ENCODE measurements at places on chromosomes 1 and 21. TPM values are rescaled to one million over a fixed set of nuclear protein-coding genes. Genes with fewer than 3 reads are reported as not detected.

The MIXL1 gene
- total RNA-seq: not detected

The S100A7 gene
- not detected for total RNA-seq

The AGT gene
- total RNA-seq: not detected

The CDC42BPA gene
- 3.8 TPM for total RNA-seq

The SPATA1 gene
- 1.7 TPM for total RNA-seq

DNA sequence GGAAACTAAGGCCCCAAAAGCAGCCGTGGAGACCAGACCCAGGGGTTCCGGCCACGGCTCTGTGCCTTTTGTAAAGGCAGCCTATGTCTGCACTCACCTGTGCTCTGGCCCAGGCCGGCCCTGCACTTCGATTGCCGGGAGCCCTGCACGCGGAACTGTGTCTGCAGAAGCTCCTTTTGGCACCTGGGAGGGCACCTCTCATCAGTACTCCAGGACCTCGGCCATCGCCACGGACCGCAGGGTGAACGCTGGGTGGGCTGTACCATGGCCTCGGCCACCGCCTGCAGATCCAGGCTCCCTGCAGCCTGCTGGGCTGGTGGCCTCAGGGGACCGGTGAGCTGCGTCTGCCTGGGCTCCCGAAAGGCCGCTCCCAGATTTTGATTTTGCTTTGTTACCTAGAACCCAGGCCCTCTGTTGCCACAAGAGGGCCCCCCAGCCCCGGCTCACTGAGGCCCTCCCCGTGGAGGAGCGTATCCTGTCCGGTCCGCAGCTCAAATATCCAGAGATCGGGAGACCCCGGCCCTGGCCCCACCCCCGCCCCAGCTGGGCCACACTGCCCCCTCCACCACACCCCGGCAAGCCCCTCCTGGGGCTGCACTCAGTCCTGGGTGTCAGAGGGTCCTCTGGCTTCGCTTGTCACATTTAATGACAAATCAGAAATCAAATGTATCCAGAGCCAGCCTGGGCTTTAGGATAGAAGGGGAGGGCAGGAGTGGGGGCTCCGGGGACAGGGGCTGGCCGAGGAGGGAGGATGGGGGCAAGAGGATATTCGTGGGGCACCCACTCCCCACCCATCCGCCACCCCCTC is 60.2 kb upstream of the PDE9A start:
- DNase-seq: peak; percentile 78

DNA sequence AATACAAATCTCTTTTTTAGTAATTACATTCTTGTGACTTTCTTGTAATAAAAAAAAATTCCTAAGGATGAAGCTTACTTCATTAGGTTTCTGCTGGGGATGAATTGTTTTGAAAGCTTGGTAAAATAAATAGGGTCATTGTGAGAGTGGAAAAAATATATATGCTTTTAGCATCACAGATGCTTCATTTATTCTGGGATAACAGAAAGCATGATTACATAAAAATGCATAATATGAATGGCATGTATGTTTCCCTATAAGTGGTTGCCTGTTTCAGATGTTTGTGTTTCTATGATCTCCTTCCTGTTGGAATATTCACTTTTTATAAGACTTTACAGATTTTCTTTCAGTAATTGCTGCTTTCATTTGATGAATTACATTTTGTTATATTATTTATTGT is 42.3 kb downstream of the HMCN1 start:
- no peak for DNase-seq

- no peak for DNase-seq
Measured at GRCh38 chr1:26290882-26291261, 11.0 kb downstream of the SH3BGRL3 start.

- DNase-seq: no peak
Measured at GRCh38 chr21:44575307-44576024, 1.9 kb downstream of the KRTAP10-4 start.

- no peak for DNase-seq
Measured at GRCh38 chr1:67740543-67740942, 55.5 kb downstream of the GADD45A start.

- DNase-seq: peak; percentile 55
Measured at GRCh38 chr1:156838972-156839371, 19.9 kb downstream of the INSRR start.

DNA sequence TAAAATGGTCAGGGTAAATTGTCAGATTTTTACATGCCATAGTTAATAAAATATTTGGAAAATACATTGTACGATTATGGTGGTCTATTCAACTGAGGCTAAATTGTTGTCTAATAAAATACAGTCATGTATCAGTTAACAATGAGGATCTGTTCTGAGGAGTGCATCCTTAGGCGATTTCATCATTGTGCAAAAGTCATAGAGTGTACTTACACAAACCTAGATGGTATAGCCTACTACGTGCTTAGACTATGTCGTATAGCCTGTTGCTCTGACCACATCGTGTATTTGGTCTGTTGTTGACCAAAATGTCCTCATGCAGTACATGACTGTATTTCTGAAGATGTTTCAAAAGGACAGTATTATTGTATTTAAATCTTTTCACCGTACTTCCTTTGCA is 5.2 kb downstream of the EEIG2 start:
- DNase-seq: no peak

GRCh38 chr1:65471213-65471833 is 50.9 kb downstream of the LEPR start:
- DNase-seq: no peak

- no peak for DNase-seq
Measured at GRCh38 chr1:87084244-87084836, 169.9 kb downstream of the HS2ST1 start.

DNA sequence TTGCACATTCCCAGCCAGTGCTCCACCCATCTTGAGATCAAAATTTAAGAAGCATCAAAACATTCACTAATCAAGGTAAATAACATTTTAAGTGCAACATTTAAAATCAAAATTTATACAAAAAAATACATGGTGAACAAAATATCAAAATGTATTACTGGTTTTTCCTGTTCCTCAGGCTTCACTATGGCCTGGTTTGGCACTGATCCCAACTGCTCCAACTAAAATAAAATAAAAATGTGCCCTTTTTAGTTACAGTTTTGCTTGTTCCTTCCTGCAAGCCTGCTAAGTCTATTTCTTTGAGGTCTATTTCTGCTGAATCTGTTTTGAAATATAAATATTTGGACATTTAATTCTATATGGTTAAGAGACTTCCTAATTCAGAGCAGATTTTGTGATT is 54.9 kb downstream of the ADAMTS1 start:
- DNase-seq: no peak

- DNase-seq: no peak
Measured at GRCh38 chr21:27269644-27270043, 302.8 kb upstream of the ADAMTS5 start.

DNA sequence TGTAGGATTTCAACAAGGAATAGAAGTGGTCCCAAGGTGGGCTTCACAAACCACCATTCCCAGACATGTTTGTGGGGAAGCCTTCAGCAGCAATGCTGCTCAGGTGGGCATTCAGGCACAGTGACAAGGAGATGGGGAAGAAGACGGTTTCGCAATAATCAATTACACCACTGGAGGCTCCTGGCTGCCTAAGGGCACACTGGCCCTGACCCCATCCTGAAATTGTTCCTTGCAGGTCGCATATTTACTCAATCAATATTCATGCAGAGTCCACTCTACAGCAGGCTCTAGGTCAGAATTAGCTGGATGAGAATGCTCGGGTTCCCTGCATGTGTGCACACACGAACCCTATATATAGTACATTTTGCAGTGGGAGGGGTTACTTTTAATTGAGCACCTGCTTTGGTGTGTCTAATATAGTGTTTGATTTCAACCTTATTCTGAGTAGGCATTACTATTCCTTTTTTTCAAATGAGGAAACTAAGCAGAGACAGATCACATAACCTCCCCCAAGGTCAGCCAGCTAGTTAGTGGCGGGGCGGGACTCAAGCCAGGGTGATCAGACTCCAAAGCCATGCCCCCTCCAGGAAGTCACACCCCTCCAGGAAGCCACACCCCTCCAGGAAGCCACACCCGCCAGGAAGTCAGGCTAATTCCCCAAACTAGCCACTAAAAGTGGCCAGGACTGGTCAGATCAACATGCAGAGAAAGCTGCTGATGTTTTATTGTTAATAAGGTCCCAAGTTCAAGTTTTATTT is 106.5 kb downstream of the HLCS start:
- peak; percentile 43 for DNase-seq

DNA sequence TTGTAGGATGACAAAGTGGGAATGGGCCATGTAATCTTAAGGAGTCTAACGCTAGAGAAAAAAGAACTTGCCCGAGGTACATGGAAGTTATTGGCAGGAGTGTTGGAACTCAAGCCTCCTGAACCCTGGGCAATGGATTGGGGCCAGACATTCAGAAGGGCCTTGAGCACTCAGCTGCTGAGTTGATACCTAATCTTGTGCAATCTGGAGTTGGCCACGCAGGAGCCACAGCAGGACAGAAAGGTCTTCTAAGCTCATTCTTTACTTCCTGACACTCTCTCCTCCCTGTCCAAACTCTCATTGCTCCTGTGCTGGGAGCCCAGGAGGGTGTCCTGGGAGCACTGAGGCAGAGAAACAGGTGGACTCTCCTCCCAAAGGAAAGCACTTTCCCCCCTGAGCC is 25.1 kb upstream of the CSF1 start:
- DNase-seq: no peak

GRCh38 chr1:92934395-92935378 is 26.6 kb downstream of the DIPK1A start:
- DNase-seq: no peak

DNA sequence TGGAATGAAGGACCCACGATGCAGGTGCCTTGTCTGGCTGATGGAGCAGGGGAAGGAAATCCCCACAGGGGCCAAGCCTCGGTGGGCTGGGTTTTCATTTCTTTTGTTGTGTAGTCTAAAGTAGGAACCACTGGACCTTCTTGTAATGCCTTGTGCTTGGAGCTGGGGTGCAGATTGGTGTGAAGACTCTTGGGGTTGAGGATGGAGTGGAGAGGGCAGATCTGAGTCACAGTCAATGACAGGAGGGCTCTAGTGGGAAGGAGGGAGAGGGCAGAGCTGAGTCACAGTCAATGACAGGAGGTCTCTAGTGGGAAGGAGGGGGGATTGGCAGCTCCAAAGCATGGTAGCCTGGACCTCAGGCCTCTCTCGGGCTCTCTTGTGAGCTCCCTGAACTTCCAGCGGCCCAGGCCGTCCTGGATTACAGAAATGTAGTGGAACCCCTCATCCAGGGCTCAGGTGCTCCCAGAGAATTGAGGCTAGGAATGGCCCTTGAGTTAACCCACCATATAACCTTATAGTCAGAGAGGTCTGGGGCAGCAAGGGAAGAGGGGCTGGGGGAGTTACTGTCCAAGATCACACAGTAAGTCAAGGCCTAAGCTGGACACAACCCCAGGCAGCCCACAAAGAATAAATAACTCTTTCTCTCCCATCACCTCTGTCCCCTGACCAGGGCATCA is 313.8 kb downstream of the MATN1 start:
- DNase-seq: no peak
